Brain (organoid and tissue), 16 donors: ENCODE measurements at places on chromosomes 7 and 10.

- DNase-seq: no peak
These were observed 190.9 kb downstream of the RPS24 start for GRCh38 chr10:78224602-78225001.

DNA sequence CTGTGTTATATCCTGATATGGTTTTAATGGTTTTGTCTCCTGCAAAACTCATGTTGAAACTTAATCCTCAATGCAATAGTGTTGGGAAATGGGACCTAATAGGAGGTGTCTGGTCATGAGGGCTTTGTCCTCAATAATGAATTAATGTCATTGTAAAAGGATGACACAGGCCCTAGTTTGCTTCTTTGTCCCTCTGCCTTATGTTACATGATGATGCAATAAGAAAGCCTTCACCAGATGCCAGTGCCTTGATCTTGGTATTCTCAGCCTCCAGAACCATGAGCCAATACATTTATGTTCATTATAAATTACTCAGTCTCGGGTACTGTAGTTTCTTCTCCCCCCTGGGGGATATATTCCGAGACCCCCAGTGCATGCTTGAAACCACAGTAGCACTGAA lies 1247.4 kb upstream of the SORCS1 start:
- DNase-seq: no peak

DNA sequence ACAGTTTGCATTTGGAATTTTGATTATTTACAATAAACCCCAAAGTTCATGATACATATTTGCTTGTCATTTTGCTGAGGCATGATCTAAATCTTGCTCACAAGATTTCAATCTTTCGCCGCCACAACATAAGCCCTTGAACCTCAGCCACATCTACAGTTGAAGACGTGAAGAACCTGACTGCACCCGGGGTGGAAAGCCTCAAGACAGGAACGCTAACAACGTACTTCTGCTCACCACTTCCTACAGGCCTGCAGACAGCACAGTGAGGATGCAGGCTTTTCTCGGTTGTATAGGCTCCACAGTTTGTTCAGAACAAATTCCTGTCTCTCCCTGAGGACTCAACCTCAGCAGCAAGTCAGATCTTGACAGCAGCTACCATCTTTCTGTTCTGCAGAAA lies 393.8 kb upstream of the PRKCQ start:
- no peak for DNase-seq

GRCh38 chr7:2567679-2568278 lies 9.0 kb downstream of the IQCE start:
- DNase-seq: peak; percentile 71

DNA sequence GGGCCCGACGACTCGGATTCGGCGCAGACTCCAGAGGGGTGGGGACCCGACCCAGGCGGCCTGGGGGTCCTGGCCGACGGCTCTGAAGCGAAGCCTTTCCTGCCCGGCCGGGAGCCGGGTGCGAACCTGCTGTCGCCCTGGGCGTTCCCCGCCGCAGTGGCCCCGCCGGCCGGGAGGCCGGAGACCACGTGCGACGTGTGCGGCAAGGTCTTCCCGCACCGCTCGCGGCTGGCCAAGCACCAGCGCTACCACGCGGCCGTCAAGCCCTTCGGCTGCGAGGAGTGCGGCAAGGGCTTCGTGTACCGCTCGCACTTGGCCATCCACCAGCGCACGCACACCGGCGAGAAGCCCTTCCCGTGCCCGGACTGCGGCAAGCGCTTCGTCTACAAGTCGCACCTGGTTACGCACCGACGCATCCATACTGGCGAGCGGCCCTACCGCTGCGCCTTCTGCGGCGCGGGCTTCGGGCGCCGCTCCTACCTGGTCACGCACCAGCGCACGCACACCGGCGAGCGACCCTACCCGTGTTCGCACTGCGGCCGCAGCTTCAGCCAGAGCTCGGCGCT lies 15.4 kb downstream of the ZNF316 start:
- no peak for DNase-seq

DNA sequence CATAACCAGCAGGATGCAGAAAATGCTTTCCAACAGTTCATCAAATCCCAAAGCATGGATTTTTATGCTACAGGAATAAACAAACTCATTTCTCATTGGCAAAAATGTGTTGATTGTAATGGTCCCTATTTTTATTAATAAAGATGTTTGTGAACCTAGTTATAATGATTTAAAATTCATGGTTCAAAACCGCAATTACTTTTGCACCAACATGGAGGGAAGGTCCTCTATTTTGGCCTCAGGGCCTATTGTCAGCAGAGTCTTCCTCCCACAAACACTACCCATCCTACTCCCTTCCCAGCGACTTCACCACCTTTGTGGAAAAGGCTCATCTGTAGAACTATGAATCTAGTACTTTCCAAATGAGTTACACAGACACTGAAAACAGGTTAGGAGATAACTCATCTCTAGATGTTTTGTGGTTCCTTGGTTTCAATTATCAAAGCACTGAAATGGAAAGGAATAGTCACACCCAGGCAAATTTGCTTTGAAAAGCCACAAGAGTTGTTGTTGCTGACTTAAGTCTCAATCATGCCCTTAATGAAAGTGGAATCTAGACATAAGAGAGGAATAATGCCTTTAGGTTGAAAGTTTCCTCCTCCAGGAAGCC lies 59.4 kb upstream of the FRMD4A start:
- no peak for DNase-seq

DNA sequence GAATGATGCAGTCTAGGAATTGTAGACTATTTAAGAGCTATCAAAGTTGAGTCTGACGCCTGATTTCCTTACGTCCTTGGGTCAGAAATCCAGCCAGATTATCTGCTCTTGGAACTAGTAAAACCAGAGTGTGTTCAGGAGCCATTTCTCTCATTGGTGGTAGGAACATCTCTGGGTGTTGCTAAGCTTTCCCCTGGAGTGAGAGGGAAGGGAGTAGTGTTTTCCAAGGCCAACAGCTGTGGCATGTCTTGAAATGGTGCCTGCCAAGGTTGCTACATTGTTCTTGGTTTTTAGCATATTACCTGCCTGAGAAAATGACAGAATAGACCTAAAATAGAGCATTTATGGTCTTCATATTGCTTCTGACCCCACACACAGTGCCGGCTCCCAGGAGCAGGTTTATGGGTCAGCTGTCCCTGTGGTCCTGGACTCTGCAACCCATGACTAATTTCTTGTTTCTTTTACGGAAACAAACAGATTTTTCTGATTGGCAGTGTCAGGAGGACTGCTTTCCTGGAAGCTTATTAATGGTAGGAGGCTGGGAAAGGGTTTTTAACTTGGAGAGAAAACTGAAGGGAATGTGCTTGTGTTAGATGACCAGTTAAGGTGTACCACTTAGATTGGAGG lies 17.5 kb downstream of the GBF1 start:
- no peak for DNase-seq

DNA sequence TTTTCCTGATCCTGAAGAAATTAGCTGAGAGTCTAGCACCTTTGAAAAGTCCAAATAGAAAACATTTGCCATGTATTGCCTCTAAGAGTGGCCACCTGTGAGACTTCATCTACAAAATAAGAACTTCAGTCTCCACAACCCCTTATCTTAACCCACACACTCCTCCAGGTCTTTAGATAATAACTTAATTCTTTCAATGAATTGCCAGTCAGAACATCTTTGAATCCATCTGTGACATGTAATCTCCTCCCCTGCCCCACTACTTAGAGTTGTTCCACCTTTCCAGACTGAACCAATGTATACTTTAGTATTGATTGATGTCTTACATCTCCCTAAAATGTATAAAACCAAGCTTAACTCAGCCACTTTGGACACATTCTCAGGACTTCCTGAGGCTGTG lies 84.4 kb upstream of the FAM171A1 start:
- DNase-seq: no peak

DNA sequence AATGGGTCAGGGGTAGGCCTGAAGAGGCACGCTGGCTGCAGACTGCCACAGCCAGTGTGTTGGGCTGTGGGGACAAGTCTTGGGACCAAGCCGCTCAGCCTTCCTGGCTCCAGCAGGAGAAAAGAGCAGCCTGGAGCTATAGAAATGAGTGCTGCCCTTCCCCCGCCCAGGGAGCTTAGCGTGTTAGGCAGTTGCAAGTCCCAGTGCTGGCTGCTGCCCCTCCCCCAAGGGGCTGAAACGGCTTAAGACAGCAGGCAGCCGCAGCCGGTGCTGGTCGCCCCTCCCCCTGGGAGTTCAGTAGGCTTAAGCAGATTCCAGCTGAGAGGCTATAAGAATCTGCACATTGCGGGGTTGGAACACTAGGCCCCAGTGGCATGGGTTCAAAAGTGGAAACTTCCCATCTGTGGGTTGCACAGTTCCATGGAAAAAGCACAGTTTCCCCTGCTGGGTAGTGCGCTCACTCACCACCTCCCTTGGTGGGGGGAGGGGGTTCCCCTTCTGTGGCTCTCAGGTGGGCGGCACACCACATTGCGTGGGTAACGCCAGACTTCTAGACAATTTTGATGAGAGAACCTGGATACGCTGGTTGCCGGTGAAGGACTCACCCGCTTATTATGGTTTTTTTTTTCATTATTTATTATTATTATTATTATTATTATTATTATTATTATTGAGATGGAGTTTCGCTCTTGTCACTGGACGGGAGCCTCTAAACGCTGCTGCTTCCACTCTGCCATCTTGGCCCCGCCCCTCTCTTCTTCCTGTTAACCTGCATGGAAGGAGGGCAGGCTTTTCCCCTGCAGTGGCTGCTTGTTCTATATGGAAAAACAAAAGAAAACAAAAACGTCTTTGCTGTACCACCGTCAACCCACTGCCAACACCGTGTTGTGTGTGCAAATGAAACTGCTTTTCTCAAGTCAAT lies 151.1 kb downstream of the CXCL12 start:
- DNase-seq: peak; percentile 83

- peak; percentile 93 for DNase-seq
These were observed 830 bp upstream of the ZNF438 start for GRCh38 chr10:31032258-31033132.

GRCh38 chr10:97199152-97199551 lies 13.4 kb upstream of the SLIT1 start:
- DNase-seq: no peak

- no peak for DNase-seq
These were observed 5.6 kb downstream of the UROS start for GRCh38 chr10:125817337-125817946.

DNA sequence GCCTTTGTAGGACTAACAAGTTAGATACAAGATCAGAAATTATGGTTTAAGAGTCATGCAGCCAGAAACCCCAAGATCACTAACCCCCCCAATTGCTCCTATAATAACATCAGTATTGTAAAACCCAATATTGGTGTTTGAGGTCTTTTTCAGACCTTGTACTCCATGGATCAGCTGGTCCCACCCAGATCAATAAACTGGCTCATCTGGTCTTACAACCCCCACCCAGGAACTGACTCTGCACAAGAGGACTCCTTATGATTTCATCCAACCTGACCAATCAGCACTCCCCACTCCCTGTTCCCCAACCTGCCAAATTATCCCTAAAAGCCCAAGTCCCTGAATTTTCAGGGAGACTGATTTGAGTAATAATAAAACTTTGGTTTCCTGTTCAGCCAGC lies 6.4 kb upstream of the GSAP start:
- no peak for DNase-seq

GRCh38 chr10:112215342-112215774 lies 31.8 kb upstream of the GPAM start:
- no peak for DNase-seq

DNA sequence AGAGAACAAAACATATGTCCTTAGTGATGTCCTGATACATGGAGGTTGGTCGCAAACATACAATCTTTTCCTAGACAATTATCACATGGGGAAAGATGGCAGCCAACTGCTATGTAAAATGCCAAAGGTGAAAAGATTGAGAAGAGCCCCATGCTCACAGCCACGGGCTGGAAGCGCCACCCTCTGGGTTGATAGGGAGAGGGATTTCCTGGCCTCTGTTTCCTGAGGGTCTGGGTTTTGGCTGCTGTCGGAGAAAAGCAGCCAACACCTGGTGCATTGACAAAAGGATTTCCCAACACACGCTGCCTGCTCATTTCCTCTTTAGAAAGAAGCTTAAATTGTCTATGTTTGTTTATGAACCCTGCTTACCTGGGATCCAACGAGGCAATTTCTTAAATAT lies 43.8 kb downstream of the ITIH5 start:
- DNase-seq: peak; percentile 26

GRCh38 chr10:69382382-69383117 lies 34.2 kb downstream of the TACR2 start:
- no peak for DNase-seq

DNA sequence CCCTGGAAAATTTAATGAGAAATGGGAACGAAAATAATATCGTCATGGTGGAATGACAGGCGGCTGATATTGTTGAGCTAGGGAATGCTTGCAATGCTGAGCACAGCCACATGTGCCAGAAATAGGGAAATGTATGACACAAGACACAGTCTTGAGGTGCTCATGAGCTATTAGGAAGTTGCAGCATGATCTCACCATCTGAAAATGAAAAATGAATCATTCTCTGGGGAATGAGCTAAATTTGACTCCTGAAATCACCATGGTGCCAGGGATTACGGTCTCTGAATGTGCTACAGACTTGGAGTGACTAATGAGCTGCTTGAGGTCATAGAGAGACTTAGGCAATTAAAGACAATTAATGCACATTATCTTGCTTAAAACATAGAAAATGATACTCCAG lies 845.0 kb downstream of the CNTNAP2 start:
- DNase-seq: no peak

GRCh38 chr10:31000071-31000782 lies 31.4 kb downstream of the ZNF438 start:
- DNase-seq: no peak

- no peak for DNase-seq
These were observed 126.5 kb downstream of the FANK1 start for GRCh38 chr10:126022841-126023240.

- no peak for DNase-seq
These were observed 86.3 kb downstream of the PTPRE start for GRCh38 chr10:127993056-127993690.

DNA sequence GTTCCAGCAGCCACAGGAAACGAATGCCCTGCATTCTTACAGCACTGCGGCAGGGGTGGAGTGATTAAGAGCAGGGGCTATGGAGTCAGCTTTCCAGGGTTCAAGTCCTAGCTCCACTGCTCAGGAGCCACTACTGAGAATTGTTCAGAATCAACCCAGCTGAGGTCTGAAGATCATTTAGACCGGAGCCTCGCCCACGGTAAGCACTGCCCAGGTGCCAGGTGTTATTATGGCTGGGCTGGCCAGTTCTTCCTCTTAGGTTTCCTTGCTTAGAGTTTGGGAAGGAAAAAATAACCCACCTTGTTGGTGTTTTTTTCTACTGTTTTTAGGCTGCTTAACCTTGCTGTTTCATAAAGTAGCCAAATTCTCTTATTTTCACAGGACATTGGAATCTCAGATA lies 4.8 kb upstream of the FIGNL1 start:
- no peak for DNase-seq

DNA sequence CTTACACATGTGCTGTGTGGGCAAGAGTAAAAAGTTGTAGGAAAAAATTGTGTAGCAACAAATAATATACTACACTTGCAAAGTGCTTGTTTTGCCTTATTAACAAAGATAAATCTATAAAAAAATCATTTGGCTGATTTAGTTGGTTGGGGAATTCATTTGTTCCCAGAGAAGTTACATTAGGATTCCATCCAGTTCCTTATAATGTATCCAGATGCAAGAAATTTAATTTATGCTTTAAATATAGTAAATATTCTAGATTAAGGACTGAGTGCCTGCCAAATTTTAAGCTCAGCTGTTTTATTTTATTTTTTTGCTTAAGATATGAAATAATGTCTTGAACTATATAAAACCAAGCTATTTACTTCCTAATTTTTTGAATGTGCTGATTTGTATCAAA lies 1169.9 kb downstream of the NXPH1 start:
- DNase-seq: no peak

- no peak for DNase-seq
These were observed 37.3 kb downstream of the KIF20B start for GRCh38 chr10:89738551-89739209.
